ENCODE measurements at places on chromosomes 11 and 22. TPM values are rescaled to one million over a fixed set of nuclear protein-coding genes. Genes with fewer than 3 reads are reported as not detected.

Gene OR52N4
- not detected for polyA plus RNA-seq

DNA sequence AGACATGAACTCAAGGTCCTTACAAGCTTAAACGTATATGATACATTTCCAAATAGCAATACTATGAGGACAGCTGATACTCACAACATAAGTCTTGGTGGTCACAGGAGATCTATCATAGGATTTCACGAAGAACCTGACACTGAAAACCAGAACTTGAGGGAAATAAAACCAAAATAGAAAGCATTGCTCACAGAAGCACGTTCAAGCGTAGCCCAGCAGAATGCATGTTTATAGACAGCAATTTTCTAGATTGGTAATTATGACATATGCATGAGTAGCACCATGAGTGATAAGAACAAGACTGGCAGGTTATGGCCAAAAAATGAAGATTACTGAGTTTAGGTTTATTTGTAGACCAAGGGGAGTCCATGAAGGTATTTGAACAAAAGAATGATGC, 243.5 kb downstream of the ETS1 start:
- no peak for DNase-seq

DNA sequence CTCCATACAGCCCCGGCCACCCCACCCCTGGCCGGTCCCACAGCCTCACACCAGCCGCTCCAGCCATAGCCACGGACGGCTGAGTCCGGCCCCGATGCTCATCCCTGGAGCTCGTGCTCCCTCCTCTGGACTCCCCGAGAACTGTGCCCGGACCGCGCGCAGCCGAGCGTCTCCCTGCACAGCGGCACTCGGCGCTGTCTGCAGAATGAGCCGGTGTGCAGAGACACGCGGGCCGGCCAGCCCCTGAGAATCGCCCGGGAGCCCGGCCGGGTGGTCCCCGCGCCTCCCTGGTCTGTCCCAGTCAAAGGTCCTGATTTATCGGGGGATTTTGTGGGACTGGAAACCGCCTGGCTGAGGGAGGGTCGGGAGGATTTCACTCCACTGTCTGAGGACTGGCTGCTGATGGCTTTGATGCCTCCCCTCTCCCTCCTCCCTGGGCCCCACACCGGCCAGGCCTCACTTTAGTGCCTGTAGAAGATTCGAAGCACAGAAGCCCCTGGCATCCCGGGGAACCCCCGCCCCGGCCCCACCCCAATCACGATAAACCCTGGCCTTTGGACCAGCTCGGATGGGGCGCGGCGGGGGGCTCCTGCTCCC, 102.7 kb downstream of the BRD1 start:
- DNase-seq: peak; percentile 59

GRCh38 chr11:134666273-134667174, 254.5 kb upstream of the B3GAT1 start:
- no peak for DNase-seq

GRCh38 chr11:197741-198235, 4.9 kb downstream of the SCGB1C1 start:
- DNase-seq: no peak

GRCh38 chr11:122229078-122229477, 113.1 kb upstream of the BLID start:
- no peak for DNase-seq

DNA sequence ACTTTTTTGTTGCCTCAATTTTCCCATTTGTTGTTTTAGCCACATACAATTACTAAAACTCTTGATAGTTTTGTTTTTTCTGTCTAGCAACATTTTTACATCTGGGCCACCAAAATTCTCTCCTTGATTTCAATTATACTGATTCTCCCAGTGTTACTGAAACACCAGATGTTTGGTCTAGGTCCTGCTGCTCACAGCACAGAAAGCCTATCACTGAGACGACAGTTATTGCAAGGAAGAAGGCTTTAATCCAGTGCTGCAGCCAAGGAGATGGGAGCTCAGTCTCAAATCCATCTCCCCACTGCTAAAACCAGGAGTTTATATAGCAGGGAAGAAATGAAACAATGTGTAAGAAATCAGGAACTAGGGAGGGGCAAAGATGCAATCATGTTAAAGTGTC, 837.7 kb upstream of the CNTN5 start:
- no peak for DNase-seq

DNA sequence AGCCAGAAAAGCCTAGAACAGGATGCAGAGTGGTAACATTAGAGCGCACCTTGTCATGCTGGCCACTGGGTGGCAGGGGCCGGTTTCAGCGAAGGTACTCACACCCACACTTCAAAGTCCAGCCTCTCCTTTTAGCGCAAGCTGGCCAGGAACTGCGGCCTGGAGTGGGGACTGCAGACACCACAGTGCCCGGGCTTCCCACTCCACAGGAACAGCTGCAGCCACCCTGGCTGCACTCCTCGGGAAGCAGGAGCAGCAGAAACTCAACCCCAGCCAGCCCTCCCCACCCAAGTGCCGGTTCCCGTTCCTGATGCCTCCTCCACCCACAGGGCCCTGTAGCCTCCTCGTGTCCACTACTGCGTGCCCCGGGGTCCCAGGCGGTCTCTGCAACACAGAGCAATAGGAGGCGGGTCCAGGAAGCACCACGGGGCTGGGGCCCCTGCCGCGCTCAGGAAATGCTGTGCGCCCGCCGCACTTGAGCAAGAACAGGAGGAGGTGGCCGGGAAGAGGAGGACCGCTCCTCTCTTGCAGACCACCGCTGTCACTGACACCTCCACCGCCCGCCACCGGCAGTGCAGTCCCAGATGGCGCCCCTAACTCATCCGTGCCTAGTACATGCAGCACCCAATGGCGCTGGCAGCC, 2.2 kb downstream of the RFPL2 start:
- no peak for DNase-seq

DNA sequence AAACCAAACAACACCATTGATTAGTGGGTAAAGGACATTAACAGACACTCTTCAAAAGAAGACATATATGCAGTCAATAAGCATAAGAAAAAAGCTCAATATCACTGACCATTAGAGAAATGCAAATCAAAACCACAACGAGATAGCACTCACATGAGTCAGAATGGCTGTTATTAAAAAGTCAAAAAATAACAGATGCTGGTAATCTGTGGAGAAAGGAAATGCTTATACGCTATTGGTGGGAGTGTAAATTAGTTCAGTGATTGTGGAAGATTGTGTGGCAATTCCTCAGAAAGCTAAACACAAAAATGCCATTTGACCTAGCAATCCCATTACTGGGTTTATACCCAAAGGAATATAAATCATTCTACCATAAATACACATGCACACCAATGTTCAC, 182.6 kb downstream of the TRPC6 start:
- no peak for DNase-seq
